ENCODE measurements at places on chromosomes 1 and 21. TPM values are rescaled to one million over a fixed set of nuclear protein-coding genes. Genes with fewer than 3 reads are reported as not detected.
A peak's percentile ranks its signal among the peaks of the same experiment; 100 is the strongest.

DNA sequence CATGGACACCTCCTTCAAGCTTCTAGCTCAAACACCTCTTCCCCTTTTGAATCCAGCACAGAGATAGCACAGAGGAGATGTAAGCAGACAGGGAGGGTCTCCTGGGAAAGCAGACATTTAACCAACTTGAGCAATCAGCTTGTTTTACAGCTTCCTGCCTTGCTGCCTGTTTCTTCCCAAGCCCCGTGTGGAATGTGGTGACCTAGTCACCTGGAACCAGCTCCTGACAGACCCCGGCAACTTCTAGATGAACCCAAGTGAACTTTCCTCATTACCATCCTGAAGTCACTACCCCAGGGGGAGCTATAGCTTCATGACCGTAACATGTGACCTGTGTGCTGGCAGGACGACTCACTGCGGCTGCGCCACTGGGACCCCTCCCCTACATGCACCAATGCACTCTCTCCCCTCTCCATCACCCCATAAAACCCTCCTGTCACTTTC, 24.1 kb upstream of the TTF2 start:
- DNase-seq, result no peak

GRCh38 chr1:233597489-233597901, 16.4 kb upstream of the KCNK1 start:
- DNase-seq, result peak; percentile 64

DNA sequence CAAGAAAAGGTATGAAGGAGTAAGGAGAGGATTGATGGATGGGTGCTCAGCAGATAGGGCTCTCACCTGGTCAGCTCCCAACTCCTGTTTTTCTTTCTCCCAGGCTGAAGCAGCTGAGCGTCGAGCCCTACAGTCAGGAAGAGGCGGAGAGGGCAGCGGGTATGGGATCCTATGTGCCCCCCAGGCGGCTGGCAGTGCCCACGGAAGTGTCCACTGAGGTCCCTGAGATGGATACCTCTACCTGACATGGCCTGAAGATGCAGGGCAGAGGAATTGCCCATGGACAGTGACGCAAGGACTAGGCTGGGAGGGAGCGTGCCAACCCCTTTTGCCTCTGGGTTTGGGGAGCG, 739 bp downstream of the ZNF593 start:
- no peak for DNase-seq

The TNFRSF9 gene
- total RNA-seq, result 6.1 TPM

GRCh38 chr1:17190010-17190995, 14.6 kb upstream of the PADI1 start:
- peak; percentile 97 for DNase-seq

DNA sequence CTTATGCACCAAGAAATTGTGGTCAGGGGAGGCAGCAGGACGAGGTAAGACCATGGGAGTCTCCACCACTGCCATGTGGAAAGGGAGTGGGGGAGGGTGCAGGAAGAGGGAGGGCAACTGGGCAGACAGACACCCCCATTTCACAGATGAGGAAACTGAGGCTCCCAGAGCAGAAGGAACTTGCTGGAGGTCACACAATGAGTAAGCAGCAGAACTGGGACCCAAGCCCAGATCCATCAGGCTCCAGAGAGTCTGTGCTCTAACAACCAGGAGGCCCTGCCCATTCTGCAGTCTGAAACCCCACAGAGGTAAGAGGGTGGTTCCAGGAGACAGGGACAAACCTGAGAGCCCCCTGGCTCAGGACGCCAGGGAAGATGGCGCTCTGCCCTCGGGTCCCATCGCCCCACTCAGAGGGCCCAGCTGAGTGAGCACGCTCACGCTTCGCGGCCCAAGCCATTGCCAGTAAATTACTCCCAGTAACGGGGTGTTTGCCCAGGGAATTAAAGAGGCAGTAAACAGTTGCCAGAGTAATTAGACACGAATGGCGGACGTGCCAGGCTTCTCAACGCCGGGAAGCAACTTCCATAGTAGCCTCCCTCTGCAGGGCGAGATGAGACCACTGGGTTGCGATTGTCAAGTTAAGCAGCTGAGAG, 59.2 kb downstream of the MATN1 start:
- no peak for DNase-seq

DNA sequence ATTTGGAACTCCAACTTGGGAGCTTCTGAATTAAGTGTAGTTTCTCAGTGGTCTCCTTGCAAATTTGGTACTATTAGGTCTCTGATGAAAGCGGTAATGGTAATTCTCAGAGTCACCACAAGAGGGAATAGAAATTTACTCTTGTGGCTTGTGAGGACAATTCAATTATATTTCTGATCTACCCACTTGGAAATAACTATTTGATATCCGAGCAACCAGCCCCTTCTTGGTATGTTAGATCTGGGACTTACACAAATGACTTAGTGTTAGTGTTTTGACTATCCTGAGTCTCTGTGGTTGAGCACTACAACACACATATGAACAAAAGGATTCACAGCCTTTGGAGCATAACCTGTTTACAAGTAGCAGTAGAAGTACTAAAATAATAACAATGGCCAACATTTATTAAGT, 68.1 kb downstream of the RPS6KA1 start:
- DNase-seq, result peak; percentile 68

The TMEM82 gene
- total RNA-seq, result not detected

The MROH7 gene
- under 0.01 TPM for total RNA-seq

The CCDC181 gene
- not detected for total RNA-seq

DNA sequence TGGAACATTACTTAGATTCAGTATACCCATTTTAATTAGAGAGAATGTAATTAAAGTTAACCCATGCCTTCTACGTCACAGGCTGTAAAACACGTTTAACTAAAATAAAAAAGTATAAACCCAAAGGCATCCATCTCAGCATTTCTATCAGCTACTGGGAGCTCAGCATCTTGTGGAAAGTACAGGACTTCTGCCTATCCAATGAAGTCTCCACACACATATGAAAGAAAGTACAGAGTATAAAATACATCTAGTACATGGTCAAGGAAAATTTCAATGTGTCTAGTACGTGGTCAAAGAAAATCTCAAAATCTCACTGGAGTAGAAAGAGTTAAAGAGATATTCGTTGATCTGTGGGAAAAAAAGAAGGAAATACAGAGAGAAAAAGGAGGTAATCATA, 141.4 kb upstream of the ZNHIT6 start:
- no peak for DNase-seq

The KLF17 gene
- total RNA-seq, result not detected

GRCh38 chr1:58934706-58935105, 150.9 kb upstream of the JUN start:
- no peak for DNase-seq

GRCh38 chr1:12052997-12053686, 10.0 kb upstream of the TNFRSF8 start:
- DNase-seq, result no peak

The PTPN14 gene
- 33.0 TPM for total RNA-seq

DNA sequence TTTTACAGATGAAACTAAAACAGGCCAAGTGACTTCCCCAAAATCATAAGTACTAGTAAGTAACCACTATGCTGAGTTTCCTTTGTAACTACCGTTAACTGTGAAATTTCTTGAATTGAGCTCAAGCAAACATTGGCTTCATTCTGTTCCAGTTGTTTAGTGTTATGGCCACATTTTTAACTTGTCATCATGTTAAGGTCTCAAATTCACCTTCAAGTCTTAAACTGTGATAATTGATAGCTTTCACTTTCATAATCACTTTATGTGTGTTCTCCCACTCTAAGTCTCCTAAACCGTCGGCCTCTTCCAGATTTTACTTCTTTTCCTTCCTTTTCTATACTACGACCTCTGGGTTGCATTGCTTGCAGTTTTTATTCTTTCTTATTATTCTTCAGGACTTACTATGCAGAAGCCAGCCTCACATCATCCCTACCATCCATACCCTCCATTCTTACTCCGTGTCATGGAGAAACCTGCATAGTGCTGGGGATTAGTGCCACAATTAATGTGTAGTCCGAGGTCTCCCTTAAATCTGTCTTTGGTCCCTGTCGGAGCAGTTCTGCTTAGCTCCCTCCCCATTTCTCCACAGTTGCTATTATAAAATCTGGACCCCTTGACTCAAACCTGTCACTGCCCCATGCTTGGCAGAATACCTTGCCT, 5.8 kb downstream of the KIF1B start:
- DNase-seq, result no peak

- no peak for DNase-seq
These were observed 518.5 kb downstream of the SMYD3 start for GRCh38 chr1:245988393-245989078.

The LHX8 gene
- total RNA-seq, result not detected

DNA sequence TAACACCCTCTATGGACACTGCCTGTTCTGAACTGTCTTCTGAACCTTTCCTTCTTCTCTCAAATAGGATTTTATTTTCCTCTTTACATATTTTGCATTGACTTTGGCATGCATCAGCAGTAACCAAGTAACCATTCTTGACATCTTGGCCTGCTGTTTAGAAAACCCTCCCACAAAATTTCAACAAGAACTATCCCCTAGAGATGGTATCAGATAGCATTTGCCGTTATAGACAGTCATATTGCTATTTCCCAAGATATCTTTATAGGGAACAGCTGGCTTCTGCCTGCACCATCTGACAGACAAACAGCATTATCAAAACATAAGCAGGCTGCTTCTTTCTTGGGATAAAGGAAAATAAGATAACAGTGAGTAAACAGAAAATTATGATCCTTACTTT, 54.7 kb downstream of the LHX8 start:
- no peak for DNase-seq

- DNase-seq, result no peak
These were observed 714.9 kb upstream of the CXADR start for GRCh38 chr21:16797966-16798365.

DNA sequence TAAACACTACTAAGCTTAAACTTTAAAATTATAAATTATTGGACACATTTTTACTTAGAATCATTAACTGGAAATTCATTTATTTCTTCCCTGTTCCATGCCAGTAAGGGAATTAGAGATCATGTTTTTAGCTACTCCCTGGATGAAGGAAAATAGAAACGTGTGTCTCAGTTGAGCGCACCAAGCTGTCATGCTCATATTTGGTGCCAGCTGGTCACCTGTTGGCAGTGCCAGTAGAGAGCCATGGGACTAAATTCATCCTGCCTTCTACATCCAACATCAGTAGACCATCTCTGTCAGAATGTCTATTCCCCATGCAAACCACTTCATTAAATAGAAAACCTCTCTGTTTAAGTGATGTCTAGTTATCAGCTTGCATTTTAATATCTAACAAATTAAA, 17.4 kb upstream of the SLC22A15 start:
- no peak for DNase-seq

GRCh38 chr1:235940285-235940684, 73.6 kb upstream of the LYST start:
- no peak for DNase-seq

The OR2T2 gene
- total RNA-seq, result not detected

GRCh38 chr1:236206548-236206947, 64.2 kb downstream of the GPR137B start:
- no peak for DNase-seq

DNA sequence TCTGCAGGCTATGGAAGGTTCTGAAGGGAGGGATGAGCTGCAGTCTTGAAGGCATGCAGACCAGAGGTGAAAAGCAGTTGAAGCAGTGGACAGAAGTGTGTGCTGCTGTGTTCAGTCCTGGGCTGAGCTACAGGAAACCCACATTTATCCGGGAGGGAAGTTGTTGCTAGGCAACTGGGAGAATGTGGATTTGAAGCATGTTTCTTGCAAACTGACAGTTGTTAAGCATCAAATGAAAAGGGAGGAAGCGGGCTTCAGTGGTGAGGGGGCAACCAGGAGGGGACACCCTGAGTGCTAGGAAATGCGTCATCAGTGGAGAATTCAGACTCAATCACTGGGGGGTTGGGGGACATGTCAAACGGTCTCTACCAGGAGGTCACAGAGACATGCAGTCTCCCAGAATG, 28.7 kb downstream of the ABCA4 start:
- no peak for DNase-seq

GRCh38 chr1:90768826-90769225, 51.7 kb upstream of the BARHL2 start:
- DNase-seq, result peak; percentile 7

The UBL4B gene
- total RNA-seq, result not detected

- no peak for DNase-seq
These were observed 16.1 kb downstream of the UTP11 start for GRCh38 chr1:38028671-38029070.

The TAS1R3 gene
- 0.26 TPM for total RNA-seq

- peak; percentile 79 for DNase-seq
These were observed 375 bp upstream of the MEF2D start for GRCh38 chr1:156500793-156501506.

DNA sequence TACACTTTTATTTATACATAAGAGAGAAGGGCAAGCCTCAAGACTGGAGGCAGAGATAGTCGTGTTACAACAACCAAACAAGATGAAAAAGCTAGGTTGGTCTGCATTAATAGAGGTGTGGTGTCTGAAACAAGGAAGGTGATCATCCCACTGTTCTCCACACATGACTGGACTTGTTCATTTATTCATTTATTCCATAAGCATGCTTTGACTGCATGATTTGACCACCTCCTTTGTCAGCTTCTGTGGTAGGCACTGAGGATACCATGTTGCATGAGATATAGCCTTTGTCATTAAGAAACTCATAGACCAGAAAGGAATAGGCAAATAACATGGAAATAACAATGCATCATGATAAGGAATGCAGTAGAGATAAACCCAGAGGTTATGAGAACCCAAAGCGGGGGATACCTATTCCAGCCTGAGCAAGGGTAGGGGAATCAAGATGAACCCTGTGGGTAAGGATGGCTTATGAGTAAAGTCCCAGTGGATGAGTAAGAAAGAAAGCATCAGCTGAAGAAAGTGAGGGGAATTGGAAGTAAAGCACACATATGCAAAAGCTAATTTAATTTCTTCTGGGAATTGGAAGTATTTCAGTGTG, 173.7 kb upstream of the FGGY start:
- DNase-seq, result peak; percentile 75

The FPGT gene
- total RNA-seq, result 14.1 TPM

GRCh38 chr1:88700425-88701013, 16.4 kb downstream of the PKN2 start:
- no peak for DNase-seq

GRCh38 chr1:54132495-54132894, 20.3 kb downstream of the CDCP2 start:
- no peak for DNase-seq

The RUSC1 gene
- total RNA-seq, result 13.2 TPM

The PIGR gene
- 0.51 TPM for total RNA-seq

- DNase-seq, result peak; percentile 89
These were observed 35.8 kb upstream of the RUNX1 start for GRCh38 chr21:35084869-35085268.

DNA sequence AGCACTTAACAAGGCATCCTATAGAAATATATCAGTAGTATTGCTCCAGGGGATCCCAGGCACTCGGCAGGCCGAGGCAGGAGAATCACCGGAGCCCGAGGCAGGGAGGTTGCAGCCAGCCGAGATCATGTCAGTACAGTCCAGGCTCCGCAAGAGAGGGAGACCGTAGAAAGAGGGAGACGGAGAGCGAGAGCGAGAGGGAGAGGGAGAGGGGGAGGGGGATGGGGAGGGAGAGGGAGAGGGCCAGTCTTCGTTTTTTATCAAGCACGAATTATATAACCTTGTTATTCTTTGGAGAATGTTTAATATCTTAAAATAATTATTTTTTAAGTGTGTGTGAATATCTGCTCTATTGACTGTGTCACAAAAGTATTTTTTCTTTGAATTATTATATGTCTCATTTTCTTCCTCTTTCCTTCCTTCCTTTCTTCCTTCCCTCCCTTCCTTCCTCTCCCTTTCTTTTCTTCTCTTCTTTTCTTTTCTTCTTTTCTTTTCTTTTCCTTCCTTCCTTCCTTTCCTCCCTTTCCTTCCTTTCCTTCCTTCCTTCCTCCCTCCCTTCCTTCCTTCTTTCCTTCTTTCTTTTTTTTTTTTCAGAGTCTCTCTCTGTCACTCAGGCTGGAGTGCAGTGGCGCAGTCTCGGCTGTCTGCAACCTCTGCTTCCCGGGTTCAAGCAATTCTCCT, 233.7 kb downstream of the SRGAP2C start:
- DNase-seq, result no peak

GRCh38 chr21:31732597-31733550, 956 bp upstream of the SCAF4 start:
- no peak for DNase-seq
